ENCODE measurements at places on chromosomes 7 and 10. TPM values are rescaled to one million over a fixed set of nuclear protein-coding genes. Genes with fewer than 3 reads are reported as not detected.

GRCh38 chr10:100670828-100671479, 74.4 kb upstream of the PAX2 start:
- DNase-seq = no peak

DNA sequence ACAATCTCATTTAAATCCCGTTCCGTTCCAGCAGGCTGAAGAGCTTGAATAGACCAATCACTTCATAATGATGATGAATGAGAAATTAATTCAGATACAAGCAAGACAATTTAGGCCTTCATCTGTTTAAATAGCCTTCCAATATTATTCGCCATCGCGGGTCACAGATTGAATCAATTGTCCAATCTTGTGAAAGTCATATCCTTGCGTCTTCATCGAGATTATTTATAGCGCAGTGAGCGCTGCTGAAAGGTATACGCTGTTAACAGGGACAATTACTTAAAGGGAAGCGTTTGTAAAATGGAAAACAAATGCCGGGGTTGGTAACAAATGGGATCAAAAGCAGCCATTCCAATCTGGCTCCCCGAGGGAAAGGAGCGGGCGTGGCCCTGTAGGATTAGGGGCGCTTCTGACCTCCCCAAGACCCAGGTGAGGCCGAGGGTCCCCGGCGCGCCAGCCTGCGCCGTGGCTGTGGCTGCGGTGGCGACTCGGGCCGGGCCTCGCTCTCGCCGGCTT, 8.6 kb downstream of the EVX1 start:
- no peak for DNase-seq

DNA sequence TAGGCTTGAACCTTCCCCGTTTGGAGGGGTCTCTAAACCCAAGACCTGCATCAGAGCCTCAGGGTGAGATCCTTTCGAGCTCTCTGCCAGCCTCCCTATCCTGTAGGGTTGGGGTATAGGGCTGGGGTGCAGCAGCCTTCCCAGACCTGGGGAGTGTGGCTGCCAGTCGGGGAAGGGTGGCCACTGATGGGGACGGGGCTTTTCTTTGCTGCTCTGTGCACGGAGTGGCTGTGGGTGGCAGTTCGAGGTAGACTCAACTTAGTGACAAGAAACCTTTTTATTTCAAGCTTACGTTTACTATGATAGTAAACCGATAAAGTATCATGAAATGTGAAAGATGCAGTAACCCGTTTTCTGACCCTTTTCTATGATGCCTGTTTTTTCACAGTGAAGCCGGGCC, 13.0 kb downstream of the ZNF316 start:
- no peak for DNase-seq

- no peak for DNase-seq
Observed at GRCh38 chr10:58778966-58779365, 266.3 kb downstream of the BICC1 start.

- no peak for DNase-seq
Observed at GRCh38 chr10:33459602-33460001, 125.1 kb upstream of the NRP1 start.

The SHH gene
- 0.32 TPM for total RNA-seq
